GM12892 (cell line): ENCODE measurements at places on chromosomes 11 and 22.
A peak's percentile ranks its signal among the peaks of the same experiment; 100 is the strongest.

DNA sequence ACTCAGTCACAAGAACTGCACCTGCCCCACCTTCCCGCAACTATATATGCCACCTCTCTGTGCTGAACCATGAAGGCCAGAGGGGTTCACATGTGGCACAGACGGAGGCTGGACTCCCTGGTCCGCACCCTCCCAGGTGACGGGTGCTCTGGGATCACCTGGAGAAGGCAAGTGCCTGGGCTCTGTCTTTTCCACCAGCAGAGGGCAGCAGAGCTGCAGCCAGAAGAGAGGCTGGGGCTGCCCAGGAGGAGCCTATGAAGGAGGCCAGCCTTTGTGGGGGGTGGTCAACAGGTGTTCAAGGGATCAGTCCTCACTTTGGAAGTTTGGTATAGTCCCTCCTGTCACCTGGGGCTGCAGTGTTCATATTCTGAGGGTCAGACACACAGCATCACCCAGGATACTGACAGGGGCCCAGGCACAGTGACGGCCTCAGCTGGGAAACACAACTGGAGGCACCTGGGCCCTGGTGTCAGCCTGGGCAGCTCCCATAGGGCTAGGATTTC lies 39.2 kb upstream of the IGLL5 start:
- no peak for DNase-seq

DNA sequence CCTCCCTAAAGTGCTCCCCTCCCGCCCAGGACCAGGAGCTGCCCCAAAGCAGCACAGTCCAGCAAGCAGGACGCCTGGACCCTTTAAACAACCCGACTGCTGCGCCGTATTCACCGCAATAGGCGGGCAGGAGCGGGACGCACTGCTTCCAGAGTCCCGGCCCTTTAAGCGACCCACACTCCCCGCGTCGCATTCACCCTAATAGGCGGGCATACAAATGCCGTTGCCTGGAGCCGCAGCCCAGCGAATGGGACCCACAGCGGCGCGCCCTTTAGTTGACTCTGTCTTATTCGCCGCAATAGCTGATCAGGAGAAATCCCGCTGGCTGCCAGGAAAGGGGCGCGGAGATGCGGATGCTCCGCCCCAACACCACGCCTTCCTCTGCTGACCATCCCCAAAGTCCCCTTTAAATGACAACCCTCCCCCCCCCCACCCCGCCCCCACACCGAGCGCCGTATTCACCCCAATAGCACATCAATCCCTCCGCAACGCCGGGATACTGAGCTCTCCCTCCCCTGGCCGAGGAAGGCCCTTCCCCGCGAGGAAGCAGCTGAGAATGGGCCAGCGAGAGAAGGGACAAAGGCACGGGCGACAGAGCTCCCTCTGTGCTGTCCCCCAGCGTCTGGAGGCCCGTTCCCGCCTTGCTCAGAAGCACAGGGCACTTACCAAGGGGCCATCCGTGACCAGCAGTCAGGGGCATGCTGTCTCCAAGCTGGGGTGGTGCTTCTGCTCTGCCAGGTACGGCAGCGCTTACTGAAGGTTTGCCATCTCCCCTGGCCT lies 4.7 kb downstream of the OSBPL5 start:
- no peak for DNase-seq

GRCh38 chr22:49349181-49349835 lies 478.4 kb downstream of the BRD1 start:
- DNase-seq: no peak

DNA sequence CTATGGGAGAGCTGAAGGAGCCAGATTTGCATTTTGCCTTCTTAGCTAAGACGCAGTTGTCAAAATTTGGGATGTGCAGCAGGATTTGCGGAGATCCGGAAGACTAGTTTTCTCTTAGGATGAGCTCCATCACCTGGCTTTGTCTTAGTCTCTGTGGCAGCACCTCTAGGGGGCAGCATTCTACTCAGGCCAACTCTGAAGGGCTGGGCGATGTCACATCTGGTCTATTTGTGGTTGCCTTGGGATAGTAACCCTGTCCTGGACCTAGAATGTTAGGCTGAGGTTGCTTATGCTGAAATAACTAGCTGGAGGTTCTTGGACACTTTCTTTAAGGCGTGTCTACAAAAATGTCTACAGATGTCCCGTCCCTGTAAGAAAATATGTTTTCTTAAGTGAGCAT lies 116.2 kb downstream of the FAT3 start:
- no peak for DNase-seq

DNA sequence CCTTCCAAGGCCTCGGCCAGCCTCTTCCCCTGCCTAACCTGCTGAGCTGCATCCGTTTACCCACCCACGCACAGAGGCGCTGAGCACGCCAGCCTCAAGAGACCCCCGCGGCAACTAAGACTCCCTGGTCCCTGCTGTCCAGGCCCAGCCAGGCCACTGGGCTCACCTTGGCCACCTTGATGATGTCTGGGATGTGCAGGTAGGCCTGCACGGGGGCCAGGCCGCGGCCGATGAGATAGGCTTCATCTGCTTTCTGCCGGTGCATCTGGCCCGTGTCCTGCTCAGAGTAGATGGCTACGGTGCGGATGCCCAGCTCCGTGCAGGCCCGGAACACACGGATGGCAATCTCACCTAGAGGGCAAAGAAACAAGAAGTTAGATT lies 14.6 kb downstream of the LRFN4 start:
- no peak for DNase-seq

- DNase-seq: no peak
Observed at GRCh38 chr22:41418717-41419116, 27.9 kb downstream of the TOB2 start.

DNA sequence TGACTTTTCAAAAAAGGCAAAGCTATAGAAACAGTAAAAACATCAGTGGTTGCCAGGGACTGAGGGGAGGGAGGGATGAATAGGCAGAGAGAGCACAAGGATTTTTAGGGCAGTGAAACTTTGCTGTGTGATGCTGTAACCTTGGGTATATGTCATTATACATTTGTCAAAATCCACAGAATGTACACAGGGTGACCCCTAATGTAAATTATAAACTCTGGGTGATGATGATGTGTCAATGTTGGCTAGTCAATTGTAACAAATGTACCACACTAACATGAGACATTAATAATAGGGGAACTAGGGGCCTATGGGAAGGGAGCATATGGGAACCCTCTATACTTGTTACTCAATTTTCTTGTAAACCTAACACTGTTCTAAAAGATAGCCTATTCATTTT lies 24.8 kb downstream of the RIBC2 start:
- no peak for DNase-seq

DNA sequence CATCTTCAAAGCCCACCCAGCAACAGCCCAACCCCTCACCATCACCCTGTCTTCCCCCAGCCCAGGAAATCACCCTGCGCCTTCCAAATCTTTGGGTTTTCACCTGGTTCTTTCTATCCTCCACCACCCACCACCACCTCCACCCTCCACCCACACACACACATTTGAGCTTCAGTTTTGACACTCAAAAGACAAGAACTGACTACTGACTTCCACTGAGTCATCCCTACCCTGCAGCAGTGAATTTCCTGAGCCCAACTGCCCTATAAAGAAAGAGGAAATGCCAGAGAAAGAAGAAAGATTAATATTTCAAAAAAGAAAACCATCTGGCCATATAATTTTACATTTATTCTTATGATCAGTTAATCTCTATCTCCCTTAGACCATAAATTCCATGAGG lies 137.5 kb downstream of the CHST1 start:
- no peak for DNase-seq

DNA sequence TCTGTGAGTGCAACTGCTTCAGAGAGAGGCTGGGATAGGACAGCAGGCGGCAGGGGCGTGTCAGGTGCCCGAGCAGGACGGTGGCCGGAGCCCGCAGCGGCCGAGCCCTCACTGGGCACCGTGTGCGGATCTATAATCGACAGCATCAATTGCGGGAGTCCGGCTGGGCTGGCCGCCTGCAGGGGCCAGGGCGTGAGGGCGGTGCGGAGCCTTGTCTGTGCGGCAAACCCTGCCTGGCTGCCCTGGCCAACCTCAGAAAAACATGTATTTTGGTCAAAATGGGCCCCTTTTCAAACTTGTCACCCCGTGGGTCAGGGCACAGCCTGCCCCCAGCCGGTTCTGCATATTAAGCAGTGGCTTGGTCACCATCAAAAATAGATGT lies 91.3 kb upstream of the KCNQ1OT1 start:
- DNase-seq: no peak

DNA sequence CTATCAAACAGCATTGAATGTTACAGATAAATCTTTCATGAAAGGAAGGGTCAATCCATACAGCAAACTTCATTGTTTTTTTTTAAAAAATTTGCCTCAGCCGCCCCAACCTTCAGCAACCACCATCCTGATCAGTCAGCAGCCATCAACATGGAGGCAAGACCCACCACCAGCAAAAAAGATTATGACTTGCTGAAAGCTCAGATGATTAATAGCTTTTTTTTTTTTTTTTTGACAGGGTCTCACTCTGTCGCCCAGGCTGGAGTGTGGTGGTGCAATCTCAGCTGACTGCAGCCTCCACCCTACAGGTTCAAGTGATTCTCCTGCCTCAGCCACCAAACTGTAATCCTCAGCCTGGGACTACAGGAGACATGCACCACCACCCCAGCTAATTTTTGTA lies 18.0 kb upstream of the CD3E start:
- no peak for DNase-seq

GRCh38 chr11:1526785-1527184 lies 40.2 kb upstream of the MOB2 start:
- no peak for DNase-seq

DNA sequence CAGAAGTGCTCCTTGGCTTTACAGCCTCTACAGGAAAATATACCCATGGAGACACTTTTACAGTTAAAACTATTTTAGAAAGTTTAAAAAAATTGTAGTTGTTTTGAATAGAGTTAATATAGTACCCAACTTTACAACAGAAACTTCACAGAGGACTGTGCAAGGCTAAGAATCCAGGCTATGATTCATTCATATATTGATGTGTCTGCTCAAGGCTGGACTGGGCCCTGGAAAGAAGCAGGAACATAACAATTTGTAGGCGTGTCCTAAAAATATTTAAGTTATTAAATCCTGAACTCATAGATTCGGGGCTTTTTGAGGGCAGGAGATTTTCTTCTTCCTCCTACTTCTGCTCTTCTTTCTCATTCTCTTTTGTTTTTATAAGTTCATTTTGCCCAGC lies 291.5 kb upstream of the CCDC179 start:
- no peak for DNase-seq

- no peak for DNase-seq
Observed at GRCh38 chr11:117662671-117663269, 134.2 kb downstream of the DSCAML1 start.

GRCh38 chr22:45832959-45833580 lies 143.9 kb downstream of the WNT7B start:
- DNase-seq: no peak

GRCh38 chr11:132898021-132898420 lies 634.3 kb downstream of the OPCML start:
- DNase-seq: no peak

DNA sequence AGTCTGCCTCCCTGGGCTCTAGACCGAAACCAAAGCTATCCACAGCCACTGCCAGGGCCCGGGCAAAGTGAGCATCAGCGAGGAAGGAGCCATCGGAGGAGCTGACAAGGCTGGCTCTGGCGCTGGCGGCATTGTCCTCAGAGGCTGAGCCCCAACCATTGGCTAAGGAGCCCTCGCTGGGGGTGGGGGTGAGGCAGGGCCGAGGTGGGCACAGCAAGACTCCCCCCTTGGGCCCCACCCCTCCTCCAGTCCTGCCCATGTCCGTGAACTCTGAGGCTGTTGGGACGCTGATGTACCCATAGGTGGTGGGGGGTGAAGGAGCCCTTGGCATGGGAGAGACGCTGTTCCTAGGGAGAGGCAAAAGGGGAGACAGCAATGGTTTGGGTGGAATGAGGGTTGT lies 11.2 kb downstream of the ROBO4 start:
- no peak for DNase-seq

DNA sequence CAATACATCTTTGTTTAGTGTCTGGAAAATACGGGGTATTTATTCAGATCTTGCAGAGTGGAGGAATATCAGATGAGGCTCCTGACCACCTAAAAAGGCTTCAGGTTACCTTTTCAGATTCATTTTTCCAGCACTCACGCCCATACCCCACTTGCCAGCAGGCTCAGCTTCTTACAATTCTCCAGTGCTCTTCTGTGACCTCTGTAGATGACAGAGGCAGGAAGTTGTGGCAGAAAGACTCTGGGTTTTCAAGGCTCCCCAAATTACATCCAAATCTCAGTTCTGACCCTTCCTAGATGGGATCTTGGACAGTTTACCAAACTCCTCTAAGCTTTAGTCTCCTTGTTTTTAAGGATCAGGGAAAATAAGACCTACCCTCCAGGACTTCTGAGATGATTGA lies 61.1 kb downstream of the SYTL2 start:
- no peak for DNase-seq

- peak; percentile 15 for DNase-seq
Observed at GRCh38 chr11:73760135-73760678, 667 bp downstream of the RAB6A start.

DNA sequence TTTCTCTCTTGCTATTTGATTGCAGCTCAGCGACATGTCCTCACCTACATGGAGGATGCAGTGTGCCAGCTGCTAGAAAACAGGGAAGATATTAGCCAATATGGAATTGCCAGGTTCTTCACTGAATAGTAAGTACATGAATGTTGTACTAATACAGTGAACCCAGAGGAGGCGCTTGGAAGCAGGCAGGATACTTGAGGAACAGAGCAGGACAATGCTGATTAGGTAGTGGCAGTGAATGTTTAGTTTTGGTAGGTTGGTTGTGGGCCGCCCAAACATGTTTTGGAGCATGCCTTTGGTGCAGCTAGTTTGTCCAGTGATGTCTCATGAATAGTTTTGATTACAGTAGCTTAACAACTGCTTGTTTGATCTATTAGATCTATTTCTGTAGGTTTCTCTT lies 50.6 kb downstream of the CSTPP1 start:
- no peak for DNase-seq

- no peak for DNase-seq
Observed at GRCh38 chr11:70627219-70627618, 228.9 kb downstream of the CTTN start.

GRCh38 chr11:46335890-46336562 lies 11.2 kb upstream of the DGKZ start:
- no peak for DNase-seq

- no peak for DNase-seq
Observed at GRCh38 chr22:41106122-41106968, 14.0 kb downstream of the EP300 start.

- no peak for DNase-seq
Observed at GRCh38 chr11:84607975-84608836, 1018.9 kb downstream of the DLG2 start.

- no peak for DNase-seq
Observed at GRCh38 chr11:115657586-115657985, 153.4 kb upstream of the CADM1 start.
